ENCODE measurements at places on chromosomes 1 and 21. TPM values are rescaled to one million over a fixed set of nuclear protein-coding genes. Genes with fewer than 3 reads are reported as not detected.

Gene ZZZ3
- 7.2 TPM for polyA plus RNA-seq

Gene CNIH3
- 0.49 TPM for polyA plus RNA-seq

Gene ORC1
- 10.8 TPM for polyA plus RNA-seq

Gene DDI2
- polyA plus RNA-seq = 2.9 TPM

Gene FALEC
- polyA plus RNA-seq = 0.16 TPM

Gene KIAA1614
- polyA plus RNA-seq = 1.3 TPM

Gene HLX
- not detected for polyA plus RNA-seq
